Activated naive CD4-positive, alpha-beta T cell treated with anti-CD3 and anti-CD28 coated beads, Interleukin-2, amount 50 U/mL, for 72 hours (primary cell): ENCODE measurements at places on chromosomes 2 and 18. TPM values are rescaled to one million over a fixed set of nuclear protein-coding genes. Genes with fewer than 3 reads are reported as not detected.

CAPN14 gene
- total RNA-seq: 1.0 TPM

ST8SIA5 gene
- total RNA-seq: not detected

SPAST gene
- 16.3 TPM for total RNA-seq

C2orf66 gene
- total RNA-seq: not detected

UGT1A10 gene
- total RNA-seq: not detected

MYO3B gene
- total RNA-seq: 0.18 TPM

GALNT13 gene
- 0.14 TPM for total RNA-seq

MARCO gene
- total RNA-seq: not detected

SERPINB2 gene
- total RNA-seq: not detected

- no peak for DNase-seq
Measured at GRCh38 chr2:28377984-28378678, 14.5 kb upstream of the FOSL2 start.

DNA sequence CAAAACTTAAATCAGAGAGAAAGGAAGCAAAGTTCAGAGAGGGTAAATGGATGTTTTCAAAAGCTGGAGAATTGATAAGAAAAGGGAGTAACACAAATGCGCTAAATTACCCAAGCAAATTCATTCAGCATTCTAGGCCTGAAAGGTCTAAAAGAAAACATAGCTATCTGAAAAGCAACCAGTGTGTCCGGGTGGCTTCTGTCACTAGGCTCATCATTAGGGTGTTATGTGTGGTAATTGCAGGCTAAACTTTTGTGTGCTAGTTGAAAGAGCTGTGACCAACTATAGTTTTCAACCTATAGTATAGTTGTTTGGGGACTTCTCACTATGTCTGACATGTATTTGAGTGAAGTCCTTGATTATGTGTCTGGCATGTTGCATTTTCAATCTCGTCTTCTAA is 839.6 kb upstream of the ZEB2 start:
- DNase-seq: no peak

- DNase-seq: no peak
Measured at GRCh38 chr2:47401789-47402554, 984 bp upstream of the MSH2 start.

GRCh38 chr2:189439342-189439741 is 1.9 kb upstream of the WDR75 start:
- DNase-seq: no peak

GRCh38 chr18:46676182-46676835 is 19.3 kb upstream of the LOXHD1 start:
- no peak for DNase-seq

DNA sequence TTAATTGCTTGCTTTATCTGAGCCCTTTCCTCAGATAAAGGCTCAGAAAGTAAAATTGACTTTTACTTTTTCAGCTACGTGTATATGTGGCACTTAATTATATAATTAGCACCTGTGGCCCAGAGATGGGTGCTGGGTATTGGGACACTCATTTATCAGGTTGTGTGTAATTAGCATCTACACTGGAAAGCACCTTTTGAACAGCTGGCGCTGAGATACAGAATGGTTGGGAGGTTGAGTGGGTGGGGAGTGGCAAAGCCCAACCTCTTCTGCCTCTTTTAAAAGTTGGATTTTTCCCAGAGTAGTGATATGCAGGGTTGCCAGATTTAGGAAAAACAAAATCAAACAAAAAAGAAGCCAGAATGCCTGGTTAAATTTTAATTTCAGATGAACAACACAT is 23.9 kb downstream of the SPTBN1 start:
- DNase-seq: no peak

GRCh38 chr2:222320436-222321395 is 21.9 kb upstream of the PAX3 start:
- DNase-seq: no peak

DNA sequence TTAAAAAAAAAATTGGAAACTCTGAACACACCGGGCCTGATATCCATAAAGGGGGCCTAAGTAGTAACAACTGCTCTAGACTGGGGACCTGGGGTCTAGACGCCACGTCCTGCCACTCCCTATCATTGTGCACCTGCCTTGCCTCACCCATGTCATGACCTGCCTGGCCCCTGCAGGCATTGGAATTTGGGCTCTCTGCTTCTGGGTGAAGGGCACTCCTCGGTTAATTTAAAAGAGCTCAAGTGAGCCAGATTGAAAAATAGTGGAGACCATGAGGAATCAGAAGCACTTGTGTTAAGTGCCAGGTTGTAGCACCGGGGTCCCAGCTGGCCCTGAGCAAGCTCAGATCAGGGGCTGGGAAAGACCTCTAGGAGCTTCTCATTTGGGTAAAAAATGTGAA is 48.1 kb downstream of the SLC4A1AP start:
- no peak for DNase-seq

DNA sequence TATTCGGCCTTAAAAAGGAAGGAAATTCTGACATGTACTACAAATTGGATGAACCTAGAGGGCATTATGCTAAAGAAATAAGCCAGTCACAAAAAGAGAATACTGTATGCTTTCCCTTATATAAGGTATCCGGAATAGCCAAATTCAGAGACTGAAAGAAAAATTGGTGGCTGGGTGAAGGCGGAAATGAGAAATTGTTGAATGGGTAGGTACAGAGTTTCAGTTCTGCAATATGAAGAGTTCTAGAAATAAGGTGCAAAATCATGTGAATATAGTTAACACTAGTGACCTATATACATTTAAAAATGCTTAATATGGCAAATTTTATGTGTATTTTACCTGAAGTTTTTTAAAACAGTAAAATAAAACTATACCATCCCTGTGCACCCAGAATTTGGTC is 43.1 kb downstream of the RMP24 start:
- DNase-seq: no peak

DNA sequence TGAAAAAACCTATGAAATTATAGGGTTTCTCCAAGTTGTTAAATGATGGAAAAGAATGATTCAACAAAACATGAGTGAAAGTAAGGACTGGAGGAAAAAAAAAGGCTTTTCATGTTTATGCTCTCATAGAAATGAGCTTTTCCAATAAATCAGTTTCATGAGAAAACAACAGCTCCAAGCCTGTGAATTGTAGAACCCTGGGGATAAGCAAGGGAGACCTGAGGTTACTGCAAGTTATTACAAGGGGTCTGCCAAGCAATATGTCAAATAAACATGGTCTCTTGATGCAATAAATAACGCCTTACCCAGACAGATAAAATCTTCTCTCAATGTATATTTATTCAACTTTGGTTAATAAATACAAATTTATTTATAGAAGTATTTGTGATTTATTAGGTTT is 577.9 kb upstream of the GCFC2 start:
- no peak for DNase-seq

DNA sequence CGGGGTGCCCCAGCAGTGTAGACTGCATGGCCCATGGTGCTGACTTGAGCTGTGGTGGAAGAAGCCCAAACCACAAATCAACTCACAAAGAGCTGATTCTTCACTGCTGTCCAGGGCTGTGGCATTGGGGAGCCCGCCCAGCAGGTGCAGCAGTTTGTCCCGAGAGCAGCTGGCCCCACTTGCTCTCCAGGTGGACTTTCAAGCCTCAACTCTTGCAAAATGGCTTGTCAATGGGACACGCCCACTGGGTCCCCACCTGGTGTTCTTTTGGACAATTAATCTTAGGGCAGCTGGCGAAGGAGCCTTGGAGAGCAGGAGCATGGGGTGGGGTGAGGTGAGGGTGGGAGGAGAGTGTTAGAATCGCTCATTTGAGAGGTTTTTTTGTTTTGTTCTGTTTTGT is 117.9 kb downstream of the MYCN start:
- DNase-seq: no peak

DNA sequence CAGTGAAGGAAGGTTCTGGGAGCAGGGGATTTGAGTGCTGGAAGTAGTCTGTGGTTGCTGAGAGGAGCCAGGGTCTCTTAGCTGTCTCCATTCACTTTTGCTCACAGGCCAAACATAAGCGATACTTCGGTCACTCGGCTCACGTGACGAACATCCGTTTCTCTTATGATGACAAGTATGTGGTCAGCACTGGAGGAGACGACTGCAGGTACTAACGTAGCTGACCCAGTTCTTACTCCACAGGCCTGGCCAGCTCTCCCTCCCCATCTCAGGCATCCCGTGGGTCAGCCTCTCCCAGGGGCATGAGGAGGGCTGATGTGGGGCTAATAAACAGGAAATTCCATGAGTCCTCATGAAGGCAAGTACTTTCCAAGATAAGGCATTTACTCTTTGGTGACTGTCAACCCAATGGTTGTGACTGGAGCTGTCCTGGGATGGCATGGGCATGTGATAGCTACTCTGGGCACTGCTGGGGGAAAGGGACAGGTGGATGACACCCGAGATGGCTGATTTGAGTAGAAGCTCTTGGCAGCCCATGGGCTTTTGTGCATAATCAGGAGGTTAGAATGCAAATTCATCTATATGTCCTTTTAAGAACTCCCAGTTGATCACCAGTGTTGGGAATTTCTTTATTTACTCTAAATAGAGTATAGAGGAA is 81.6 kb downstream of the RTN4 start:
- DNase-seq: no peak

GRCh38 chr2:71713581-71714580 is 260.5 kb downstream of the DYSF start:
- DNase-seq: no peak

GRCh38 chr18:49055754-49056172 is 105.0 kb upstream of the SMAD7 start:
- peak; percentile 24 for DNase-seq

GRCh38 chr18:37396971-37397720 is 168.5 kb downstream of the CELF4 start:
- DNase-seq: no peak

- DNase-seq: no peak
Measured at GRCh38 chr18:22267697-22268096, 98.3 kb downstream of the GATA6 start.

- no peak for DNase-seq
Measured at GRCh38 chr2:24375349-24376087, 15.2 kb upstream of the ITSN2 start.

- DNase-seq: no peak
Measured at GRCh38 chr2:65652066-65652465, 219.7 kb upstream of the SPRED2 start.

GRCh38 chr2:212990697-212991096 is 160.7 kb downstream of the IKZF2 start:
- no peak for DNase-seq

DNA sequence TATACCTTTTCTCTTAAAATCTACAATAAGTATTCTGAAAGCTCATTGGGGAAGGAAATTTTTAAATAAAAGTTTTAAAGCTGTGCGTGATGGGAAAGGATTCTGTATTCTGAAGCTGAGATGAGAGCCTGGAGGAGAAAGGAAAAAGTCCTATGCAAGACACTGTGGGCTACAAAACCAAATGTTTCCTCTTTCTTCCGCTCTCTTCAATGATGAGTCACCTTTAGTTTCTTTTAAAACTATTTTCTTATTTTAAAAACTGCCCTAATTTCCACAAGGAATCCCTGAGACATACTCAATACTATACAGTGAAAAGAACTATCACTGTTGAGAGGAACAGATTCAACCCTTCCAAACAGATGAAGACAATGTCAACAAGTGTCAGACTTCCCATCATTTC is 87.4 kb downstream of the INO80D start:
- no peak for DNase-seq

GRCh38 chr2:3001615-3002560 is 375.7 kb downstream of the EIPR1 start:
- no peak for DNase-seq

DNA sequence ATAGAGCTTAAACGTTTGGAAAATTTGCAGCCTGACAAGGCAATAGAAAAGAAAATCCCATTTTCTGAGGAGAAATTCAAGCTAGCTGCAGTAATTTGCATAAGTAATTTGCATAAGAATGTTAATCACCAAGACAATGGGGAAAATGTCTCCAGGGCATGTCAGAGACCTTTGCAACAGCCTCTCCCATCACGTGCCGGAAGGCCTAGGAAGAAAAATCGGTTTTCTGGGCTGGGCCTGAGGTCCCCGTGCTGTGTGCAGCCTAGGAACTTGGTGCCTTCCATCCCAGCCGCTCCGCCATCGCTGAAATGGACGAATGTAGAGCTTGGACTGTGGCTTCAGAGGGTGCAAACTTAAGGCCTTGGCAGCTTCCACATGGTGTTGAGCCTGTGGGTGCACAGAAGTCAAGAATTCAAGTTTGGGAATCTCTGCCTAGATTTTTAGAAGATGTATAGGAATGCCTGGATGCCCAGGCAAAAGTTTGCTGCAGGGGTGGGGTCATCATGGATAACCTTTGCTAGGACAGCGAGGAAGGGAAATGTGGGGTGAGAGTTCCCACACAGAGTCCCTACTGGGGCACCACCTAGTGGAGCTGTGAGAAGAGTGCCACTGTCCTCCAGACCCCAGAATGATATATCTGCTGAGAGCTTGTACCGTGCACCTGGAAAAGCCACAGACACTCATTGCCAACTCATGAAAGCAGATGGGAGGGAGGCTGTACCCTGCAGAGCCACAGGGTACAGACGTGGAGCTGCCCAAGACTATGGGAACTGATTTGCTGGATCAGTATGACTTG is 164.6 kb downstream of the GULP1 start:
- no peak for DNase-seq
